ENCODE measurements at places on chromosomes 5 and 9.
A peak's percentile ranks its signal among the peaks of the same experiment; 100 is the strongest.

DNA sequence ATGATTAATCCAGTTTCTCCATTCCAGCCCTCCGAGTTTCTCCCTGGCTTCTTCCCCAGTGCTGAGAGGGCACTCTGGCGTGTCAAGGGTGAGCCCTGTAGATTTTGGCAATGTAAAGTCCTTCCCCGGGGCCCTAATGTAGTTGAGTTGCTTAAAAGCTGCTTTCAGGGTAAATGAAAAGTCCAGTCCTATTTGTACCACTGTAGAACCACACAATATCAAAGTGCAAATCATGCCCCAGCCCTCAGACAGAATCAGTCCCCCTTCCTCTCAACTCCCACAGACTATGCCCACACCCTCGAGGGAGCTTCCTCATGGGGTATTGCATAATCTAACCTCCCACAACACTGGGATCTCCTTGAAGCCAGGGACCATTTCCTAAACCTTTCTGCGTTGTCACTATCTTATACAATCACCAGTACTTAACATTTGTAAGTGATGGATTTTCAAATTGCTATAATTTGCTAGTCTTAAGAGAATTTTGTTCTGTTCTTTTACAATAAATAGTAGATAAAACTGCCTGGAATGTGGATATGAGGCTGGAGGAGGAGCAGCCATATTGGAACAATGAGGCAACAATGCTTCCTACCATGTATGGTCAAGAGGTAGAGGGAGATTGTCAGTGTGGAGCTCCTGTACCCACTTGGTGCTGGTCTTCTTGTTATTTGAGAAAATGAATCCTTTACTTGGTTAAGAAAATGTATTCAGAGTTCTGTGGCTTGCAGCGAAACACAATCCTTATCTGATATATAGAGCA, 34.4 kb downstream of the ZNF366 start:
- DNase-seq, result no peak

DNA sequence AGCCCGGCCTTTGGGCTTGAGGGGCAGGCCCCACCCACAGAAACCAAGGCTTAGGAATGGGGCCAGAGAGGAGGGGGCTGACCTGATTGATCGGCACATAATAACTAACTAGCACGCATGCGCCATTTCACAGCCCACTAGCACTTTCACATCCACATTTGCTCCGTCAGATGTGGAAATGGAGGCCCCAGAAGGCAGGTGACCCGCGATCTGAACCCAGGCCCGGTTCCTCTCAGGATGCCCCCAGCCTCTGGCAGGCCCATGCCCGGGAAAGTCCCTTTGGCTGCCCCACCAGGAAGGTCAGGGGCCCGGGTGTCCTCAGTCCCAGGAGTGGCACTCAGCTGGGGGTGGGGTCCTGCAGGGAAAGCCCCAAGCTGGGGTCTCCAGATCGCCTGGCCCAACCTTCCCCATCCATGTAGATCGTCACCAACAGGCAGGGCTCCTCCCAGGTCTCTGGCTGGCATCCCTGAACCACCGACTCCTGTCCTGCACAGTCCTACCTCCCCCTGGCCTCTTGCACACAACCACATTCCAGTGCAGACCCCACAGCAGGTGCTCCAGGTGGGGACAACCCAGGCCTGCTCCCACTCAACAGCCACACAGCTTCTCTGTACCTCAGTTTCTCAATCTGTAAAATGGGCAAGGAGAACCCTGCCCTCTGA, 46.7 kb downstream of the VAV2 start:
- no peak for DNase-seq

DNA sequence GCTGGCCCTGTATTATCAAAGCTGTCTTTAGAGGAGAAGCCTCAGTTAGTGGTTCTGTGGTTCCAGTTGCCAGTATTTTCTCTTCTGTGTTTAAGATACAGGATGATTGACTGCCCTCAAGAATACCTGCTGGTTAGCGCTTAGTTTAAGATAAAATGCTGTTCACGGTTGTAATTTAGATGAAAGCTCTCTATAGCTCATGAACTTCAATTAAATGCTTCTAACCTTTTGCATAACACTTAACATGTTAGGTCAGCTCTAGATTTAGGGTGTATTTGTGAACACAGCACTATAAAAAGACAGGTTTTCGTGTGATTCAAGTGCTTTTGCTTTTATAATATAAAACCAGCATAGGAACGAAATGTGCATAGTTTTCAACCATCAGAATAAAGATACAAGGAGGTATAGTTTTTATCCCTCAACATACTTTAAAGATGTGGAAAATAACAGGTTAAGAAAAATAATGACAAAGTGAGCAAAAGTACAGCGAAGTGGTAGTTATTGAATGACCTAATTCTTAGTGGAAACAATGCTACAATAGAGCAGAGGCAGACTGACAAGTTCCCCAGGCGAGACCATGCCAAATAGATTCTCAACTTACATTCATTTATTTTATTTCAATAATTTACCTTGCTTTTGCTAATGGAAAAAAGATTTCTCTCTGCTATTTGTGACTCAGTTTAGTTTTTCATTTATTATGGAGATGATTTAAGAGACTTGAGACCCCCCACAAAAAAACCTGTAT, 602.6 kb upstream of the DMAC1 start:
- DNase-seq, result no peak

- DNase-seq, result peak; percentile 40
Measured at GRCh38 chr5:61332358-61332749, 296 bp downstream of the ZSWIM6 start.

GRCh38 chr5:149667084-149667828, 62.9 kb upstream of the PPARGC1B start:
- DNase-seq, result peak; percentile 35

- DNase-seq, result no peak
Measured at GRCh38 chr5:64814073-64814472, 45.3 kb downstream of the CWC27 start.

DNA sequence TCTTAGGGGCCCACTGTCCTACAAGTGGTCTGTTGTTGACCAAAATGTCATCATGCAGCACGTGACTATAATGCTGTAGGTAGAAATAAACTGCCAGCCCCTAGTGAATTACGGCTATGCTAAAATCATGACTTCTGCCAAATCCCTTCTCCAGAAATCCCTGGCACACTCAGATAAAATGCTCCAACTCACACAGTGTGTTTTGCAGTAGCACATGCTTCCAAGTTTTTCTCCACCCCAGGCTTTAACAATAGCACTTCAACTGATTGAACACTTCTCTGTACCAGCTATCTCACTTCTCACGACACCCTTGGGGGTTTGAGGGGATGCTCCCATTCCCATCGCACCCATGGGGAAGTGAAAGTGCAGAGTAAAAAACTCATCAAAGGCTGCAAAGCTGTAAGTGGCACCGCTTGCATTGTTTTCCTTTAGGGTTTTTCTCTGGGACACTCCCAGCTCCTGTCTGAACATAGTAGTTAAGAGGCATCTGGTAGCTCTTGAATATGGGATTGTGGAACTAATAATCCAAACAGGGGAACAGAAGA, 151.0 kb upstream of the SLC24A2 start:
- no peak for DNase-seq

GRCh38 chr5:27598576-27598975, 560.2 kb upstream of the CDH9 start:
- no peak for DNase-seq

- no peak for DNase-seq
Measured at GRCh38 chr5:30113542-30113941, 1079.9 kb upstream of the CDH6 start.

DNA sequence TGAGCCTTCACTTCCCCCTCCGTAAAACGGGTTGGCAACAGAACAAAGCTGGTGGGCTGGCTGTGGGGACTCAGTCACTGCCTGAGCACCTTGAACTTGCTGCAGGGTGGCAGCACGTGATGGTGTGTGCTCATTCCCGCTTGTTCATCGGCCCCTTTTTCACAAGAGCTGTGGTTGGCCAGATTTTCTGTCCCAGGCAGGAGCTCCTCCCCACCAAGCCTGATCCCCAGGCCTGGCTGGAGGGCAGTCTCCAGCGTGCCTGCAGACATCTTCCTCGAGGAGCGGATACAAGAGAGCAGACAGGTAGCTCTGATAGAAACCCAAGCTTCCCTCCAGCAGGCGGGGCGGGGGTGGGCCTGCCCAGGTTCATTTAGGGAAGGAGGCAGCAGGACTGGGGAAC, 61.9 kb upstream of the ORM1 start:
- no peak for DNase-seq

All from stimulated activated CD4-positive, alpha-beta T cell treated with anti-CD3 and anti-CD28 coated beads, Interleukin-4, amount 100 ng/mL, for 24 hours (primary cell).